ENCODE measurements at places on chromosomes 1 and 21.

DNA sequence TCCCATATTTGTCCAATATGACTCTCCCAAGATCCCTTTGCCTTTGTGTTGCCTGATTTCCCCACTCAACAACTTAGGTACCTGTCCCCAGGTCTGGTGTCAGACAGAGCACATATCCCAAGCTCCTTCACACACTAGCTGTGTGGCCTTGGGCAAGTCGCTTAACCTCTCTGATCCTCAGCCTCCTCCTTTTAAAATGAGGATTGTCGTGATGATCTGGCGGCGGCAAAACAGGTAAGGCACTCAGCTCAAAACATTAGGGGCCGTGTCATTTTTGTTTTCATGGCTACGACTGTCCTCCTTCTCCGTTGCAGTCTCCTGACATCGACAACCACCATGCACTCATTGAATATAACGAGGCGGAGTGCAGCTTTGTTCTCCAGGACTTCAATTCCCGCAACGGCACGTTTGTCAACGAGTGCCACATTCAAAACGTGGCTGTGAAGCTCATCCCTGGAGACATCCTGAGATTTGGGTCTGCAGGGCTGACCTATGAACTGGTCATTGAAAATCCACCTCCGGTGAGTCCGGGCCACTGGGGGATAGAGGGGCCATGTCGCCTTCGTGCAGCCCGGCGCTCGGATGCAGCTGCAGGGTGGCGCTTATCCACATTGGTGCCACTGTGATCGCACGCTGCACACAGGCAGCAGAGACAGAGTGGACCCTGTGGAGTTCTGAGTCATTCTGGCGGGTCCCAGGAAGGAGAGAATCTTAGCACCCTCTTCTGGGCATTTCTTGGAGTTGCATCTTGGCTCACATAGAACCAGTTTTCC lies 25.2 kb downstream of the FHAD1 start:
- DNase-seq, result no peak

DNA sequence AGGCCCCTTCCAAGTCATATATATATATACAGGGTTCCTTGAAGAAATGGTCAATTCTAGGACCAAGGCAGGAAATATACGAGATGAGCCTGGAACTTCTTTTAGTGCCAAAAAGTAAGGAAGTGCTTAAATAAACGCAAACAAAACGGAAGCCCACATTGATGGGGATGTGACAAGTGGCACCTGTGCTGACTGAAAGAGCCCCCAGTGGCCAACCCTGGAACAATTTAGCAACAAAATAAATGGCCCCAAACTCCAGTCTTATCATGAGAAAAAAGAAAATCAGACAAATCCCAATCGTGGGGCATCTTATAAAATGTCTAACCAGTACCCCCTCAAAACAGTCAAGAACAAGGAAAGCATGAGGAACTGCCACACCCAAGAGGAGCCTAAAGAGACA lies 17.7 kb downstream of the PLA2G5 start:
- DNase-seq, result no peak

DNA sequence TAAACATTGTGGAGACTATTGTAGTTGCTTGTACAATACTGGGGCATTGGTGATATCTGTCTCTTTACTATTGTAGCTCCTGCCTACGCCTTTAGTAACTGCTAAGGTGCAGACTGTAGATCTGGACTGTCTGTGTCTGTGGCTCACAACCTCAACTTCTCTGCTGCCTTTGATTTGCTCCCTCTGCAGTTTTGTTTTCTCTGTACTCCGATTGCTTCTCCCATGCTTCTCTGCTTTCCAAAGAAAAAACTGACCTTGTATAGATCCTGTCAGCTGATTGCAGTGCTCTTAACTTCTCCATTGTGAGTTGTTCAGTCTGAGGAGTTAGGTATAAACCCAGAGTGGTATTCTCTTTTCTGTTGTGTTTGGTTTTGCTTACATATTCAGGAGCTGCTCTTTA lies 15.3 kb downstream of the MAGI3 start:
- DNase-seq, result no peak

GRCh38 chr1:177119311-177119710 lies 45.2 kb downstream of the ASTN1 start:
- no peak for DNase-seq

- no peak for DNase-seq
Measured at GRCh38 chr1:243253926-243254232, 1.2 kb downstream of the CEP170 start.

DNA sequence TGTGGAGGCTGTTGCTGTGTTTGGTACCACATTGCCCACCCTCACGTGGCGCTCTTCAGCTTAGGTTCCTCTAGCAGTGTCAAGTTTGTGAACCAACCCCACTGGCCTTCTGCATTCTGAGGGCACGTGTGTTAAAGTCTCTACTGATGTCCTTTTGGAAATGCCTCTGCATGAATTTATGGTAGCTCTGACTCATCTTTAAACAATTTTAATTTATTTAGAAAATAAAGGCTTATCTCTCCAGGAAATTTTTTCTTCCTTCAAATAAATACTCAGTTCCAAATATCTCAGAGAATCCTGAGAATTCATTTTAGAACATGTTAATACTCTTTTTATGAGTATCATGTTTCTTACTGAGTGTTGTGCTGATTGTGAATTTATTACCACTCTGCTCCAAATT lies 5.5 kb downstream of the CD1D start:
- DNase-seq, result no peak

GRCh38 chr21:44613386-44614155 lies 1.7 kb downstream of the KRTAP10-8 start:
- no peak for DNase-seq

DNA sequence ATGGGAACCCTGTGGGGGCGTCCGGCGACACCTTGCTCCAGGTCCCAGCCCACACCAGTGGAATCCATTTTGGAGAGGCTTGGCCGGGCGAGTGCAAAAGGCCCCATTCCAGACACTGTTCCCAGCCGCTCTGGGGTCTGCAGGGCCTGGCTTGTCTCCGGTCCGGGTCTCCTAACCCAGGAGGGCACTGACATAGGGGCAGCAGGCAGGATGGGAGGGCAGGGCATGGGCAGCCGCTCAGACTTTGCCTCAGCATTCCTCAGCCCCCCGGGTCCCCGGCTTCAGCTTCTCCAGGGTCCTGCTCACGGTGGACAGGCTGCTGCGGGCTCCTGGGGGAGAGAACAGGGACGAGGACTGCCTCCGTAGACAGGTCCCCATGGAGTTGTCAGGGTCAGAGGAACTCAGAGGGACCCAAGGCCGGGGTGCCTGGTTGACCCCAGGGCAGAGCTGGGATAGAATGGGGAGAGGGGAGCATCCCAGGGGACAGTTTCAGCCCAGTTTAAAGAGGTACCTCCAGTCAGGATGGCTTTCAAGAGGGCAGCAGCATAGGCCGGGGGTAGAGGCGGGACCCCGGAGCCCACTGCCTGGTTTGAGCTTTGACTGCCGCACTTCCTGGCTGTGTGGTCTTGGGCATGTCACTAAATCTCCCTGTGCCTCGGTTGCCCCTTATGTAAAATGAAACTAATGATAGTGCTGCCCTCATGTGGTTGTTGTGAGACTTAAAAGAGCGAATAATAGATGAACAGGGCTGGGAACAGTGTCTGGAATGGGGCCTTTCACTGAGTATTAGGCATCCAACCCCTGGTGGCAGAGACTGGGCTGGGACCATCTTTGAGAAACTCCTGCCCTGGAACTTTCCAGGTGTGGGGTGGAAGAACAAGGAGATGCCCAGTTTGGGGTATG lies 3.7 kb downstream of the KNCN start:
- no peak for DNase-seq

DNA sequence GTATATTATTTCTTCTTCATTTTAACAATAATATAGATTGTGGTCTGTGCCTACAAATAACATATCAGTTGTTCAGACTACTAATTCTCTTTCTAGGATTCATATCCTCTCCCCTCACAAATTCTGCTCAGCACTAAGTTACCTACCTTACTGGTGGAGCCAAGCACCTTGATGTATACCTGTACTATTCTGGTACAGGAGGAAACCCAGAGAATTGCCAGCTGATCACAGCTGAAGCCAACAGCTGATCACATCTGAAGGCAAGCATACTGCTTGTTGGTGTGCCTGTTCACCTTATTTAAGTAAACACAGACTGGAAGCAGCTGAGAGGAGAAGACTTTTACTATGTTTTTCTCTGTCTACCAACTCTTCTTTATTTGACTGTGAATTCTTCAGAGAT lies 101.8 kb downstream of the PBX1 start:
- no peak for DNase-seq

DNA sequence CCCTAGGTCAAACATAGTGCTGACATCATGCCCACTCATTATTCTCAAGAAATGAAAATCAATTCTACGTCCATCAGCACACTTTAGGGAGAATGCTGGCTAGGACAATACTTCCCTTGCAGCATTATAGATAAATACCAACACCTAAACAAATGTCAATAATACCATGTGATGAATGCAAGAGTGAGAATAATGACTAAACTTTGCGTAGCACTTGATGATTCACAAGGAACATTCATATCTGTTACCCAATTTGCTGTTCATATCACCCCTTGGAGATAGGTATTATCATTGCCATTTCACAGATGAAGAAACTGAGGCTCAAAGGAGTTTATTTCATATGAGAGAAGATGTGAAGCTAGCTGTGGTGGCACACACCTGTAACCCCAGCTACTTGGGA lies 24.8 kb upstream of the EPS15 start:
- no peak for DNase-seq

GRCh38 chr1:42420911-42421585 lies 34.8 kb downstream of the ZMYND12 start:
- no peak for DNase-seq

DNA sequence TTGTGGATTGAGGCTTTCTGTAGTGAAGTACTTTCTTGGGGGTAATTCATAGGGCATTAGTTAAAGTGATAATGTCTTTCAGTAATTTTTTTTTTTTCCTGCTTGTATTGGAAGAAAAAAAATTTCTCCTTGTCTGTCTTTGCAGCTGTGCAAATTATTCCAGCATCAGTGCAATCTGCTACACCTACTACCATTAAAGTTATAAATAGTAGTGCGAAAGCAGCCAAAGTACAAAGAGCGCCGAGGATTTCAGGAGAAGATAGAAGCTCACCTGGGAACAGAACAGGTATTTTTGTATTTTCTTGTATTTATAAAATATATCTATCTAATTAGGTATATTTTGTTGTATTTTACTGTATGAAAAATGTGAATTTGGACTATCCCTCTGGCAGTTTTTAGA lies 29.3 kb downstream of the GABPA start:
- DNase-seq, result no peak

- DNase-seq, result no peak
Measured at GRCh38 chr21:29462479-29462878, 163.8 kb downstream of the BACH1 start.

GRCh38 chr1:21906173-21907078 lies 30.7 kb downstream of the HSPG2 start:
- DNase-seq, result no peak

DNA sequence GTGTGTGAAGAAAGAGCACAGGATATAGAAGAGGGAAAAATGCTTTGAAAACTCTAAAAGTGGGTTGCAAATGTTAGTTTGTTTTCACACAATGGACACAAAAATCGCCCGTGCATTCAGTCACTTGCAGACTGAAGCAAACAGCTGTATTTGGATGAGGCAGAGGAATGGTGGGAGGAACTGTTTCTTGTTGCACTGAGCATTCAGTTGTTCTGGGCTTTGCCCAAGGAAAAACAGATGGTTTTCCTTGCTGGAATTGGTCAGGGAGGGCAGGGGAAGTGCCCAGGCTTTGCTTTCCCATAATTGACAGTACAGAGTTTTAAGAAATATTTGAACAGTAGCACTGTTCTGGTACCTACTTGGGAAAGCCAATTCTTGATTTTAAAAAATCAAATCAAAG lies 19.5 kb upstream of the WARS2 start:
- DNase-seq, result no peak

GRCh38 chr1:54850069-54850730 lies 36.8 kb downstream of the DHCR24 start:
- DNase-seq, result no peak

DNA sequence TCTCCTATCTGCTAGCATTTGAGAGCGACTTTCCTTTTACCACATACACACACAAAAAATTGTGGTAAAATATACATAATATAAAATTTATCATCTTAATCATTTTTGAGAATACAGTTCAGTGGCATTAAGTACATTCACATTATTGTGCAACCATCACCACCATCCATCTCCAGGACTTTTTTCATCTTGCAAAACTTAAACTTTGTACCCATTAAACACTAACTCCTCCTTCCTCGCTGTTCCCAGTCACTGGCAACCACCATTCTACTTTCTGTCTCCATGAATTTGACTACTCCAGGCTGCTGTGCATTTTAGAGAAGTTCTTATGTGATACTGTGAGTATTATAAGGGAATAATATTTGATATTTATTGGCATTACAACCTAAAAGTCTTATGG lies 181.3 kb downstream of the C1orf21 start:
- DNase-seq, result no peak

- no peak for DNase-seq
Measured at GRCh38 chr1:100734676-100735075, 15.1 kb downstream of the VCAM1 start.

- no peak for DNase-seq
Measured at GRCh38 chr1:228810878-228811711, 75.8 kb downstream of the RHOU start.

DNA sequence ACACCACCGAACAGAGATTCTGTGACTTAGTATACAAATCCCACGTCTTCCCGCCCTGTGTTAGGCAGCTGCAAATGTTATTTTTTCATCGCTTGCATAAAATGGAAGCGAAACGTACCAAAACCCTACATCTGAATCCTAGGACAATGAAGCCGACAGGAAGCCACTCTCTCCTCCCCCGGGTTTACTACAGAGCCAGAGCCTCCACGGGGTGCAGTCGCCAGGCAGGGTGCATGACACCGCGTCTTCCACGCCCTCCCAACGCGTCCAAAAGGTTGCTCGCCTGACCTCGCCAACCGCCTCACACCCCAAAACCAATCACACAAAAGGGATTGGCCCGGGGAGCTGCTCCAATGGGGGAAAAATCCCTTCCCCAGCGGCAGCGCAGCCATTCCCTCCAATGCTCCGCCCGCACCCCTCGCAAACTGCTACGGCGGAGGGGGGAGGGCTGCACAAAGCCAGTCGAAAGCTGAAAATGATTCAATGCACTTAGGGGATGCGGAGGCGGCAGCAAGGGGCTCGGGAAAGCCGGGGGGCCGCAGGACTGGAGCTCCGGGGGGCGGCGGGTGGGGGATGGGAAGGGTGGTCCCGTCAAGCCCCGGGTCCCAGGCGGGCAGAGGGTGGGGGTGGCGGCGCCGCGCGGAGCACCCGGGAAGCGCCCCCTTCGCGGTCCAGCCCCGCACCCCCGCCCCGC lies 701 bp downstream of the CEP170 start:
- DNase-seq, result no peak

GRCh38 chr1:10634428-10635084 lies 159.8 kb downstream of the PEX14 start:
- DNase-seq, result no peak

DNA sequence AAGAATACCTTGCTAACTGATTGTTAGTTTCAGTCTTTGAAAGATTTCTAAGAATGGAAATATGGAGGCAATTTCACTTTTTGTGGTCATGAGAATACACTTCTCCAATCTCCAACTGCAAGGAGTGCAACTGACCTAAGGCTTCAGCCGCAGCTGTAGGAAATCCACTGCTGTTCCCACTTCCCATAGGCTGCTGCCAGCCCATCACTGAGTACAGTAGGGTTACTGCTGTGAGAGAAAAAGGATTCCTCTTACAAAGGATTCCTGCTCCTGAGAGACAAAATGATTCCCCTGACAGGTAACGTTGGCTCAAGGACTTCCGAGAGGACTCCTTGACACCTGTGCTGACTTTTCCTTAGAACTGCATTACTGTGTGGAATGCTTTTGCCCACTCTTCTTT lies 87.4 kb downstream of the ADGRL4 start:
- DNase-seq, result no peak

- DNase-seq, result no peak
Measured at GRCh38 chr1:78464449-78464891, 26.3 kb upstream of the PTGFR start.

GRCh38 chr1:51512606-51513005 lies 6.5 kb downstream of the EPS15 start:
- DNase-seq, result no peak
